Glomerular endothelial cell (primary cell): ENCODE measurements at places on chromosomes 5 and 9. TPM values are rescaled to one million over a fixed set of nuclear protein-coding genes. Genes with fewer than 3 reads are reported as not detected.

DNA sequence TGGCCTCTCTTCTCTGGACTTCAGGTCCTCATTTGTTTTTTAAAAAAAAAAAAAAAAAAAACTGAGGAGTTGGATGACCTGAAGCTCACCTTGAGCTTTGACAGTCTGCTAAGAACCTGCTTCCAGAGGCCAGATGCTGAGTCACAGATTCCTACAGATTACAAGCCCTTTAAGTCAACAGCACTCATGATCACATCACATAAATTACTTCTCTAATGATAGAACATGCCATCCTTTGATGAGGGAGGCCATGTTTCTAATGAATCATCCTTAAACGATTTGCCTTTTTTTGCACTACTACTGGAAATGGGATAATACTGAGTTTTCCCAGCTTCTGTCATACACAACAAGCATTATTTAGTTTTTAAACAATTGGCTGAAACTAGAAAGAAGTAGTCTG lies 34.2 kb upstream of the MYOT start:
- DNase-seq: no peak

DNA sequence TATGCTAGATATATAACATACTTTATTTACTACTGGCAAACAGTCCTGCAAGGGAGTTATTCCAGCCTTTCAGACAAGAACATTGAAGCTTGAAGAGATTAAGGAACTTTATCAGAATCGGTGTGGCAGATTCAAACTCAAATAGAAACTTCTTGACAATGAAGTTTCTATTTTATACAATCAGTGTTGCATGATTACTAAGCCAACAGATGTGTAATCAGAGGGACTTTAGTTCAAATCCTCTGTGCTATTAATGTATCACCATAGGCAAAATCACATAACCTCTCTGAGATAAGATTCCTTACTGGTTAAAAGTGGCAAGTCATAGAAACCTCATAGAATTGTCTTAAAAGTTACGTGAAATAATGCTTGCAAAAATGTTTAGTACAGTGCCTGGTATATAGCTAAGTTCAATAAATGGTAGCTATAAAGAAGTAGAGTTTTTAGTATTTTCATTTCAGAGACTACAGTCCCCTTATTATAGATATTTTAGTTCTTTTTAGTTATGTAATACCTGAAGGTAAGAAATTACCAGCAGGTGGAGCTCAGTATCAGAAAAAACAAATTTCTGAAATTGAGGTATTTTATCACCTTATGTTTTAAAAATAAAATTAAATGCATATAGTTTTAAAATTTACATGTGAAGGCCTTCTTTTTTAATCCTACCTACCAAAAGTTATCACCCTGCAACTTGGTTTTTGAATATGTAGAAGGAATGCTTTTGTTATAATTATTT lies 172.1 kb downstream of the FER start:
- no peak for DNase-seq

- no peak for DNase-seq
These were observed 63.3 kb downstream of the TMEM38B start for GRCh38 chr9:105757496-105758251.

- no peak for DNase-seq
These were observed 160.6 kb downstream of the PJA2 start for GRCh38 chr5:109249126-109249525.

GRCh38 chr5:175598774-175599173 lies 59.1 kb upstream of the HRH2 start:
- DNase-seq: no peak

GRCh38 chr9:72322259-72322658 lies 42.7 kb downstream of the ZFAND5 start:
- no peak for DNase-seq

DNA sequence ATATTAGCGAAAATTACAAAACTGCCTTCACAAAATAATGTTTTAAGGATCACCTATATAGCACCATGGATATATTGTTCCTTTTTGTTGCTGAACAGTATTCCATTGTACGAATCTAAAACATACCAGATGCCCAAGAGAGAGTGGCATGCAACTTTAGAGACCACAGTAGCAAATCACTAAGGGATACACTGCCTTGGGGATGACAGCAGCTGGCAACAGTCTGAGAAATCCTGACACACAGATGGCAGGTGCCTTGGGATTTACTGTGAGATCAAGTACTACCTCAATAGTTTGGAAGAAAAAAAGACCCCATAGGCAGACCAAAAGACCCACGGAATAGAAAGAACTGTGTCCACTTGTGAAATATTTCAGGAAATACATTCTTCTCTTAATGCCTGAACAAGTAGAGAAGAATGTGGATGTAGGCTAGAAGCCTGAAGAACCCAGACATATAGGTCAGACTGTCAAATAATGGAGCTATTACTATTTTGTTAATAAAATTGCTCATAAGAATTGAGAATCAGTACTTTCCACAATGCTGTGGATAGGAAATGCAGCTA lies 53.4 kb downstream of the PLPP1 start:
- no peak for DNase-seq

GRCh38 chr9:77729177-77729576 lies 81.1 kb upstream of the GNA14 start:
- no peak for DNase-seq

- DNase-seq: no peak
These were observed 933.4 kb downstream of the PTPRD start for GRCh38 chr9:9679433-9679832.

DNA sequence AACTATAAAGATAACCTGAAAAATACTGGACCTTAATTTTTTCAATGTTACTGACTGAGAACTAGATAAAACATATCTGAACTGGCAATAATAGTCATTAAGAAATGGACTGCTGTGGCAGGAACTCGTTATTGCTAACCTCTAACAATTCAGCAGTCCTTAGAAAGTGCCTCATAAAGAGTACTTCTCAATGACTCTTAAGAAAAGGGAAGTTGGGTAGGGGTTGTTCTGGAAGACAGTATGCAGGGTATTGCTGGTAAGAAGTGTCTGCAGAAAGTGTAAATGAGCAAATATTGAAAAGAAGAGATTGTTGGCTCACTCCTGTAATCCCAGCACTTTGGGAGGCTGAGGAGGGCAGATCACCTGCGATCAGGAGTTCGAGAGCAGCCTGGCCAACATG lies 27.9 kb downstream of the FOXD1 start:
- DNase-seq: no peak

DNA sequence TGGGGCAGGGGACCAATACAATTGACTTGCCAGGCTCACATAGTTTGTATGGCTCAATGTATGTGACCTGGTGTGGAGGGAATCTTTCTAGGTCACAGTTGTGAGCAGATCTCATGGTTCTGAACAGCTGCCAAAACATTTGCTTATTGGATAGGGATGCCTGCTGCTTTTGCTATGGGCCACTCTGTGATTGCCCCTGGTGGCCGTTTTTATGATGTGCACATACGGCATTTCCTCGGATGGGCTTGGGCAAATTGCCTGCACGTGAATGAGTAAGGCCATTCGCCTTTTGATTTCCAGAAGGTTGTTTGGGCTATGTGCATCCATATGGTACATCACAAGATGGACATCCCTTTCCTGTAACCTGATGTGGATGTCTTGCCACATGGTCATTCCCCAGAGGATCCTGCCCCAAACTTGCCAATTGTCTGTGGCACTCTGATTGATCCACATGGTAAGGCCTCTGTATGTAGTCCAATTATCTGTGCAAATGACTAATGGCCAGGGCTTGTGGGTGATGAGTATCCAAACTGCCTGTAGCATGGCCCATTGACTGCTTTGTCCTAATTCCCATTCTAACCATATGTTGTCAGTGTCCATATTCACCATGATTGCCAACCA lies 10.7 kb upstream of the SLC22A4 start:
- no peak for DNase-seq

- no peak for DNase-seq
These were observed 891.3 kb downstream of the TLE1 start for GRCh38 chr9:80797831-80798688.

- no peak for DNase-seq
These were observed 18.7 kb downstream of the GIN1 start for GRCh38 chr5:103101079-103101750.

DNA sequence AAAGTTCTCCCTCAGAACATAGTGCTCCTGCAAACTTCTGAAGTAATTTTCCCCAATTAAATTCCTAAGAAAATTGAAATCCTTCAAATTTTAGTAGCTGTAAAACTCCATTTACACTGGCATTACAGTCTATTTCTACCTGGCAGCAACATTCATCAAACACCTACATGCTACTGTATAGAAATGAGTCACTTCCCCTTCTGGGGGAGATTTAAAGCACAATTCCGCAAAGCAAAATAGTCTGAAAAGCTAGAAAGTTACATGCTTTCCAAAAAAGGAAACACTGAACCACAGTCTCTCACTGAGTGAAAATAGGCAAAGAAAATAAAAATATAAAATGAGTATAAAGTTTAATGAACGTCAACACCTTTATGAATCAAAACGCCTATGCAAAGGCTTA lies 43.3 kb downstream of the MCTP1 start:
- DNase-seq: no peak

- DNase-seq: peak; percentile 79
These were observed 26.2 kb upstream of the ACOT12 start for GRCh38 chr5:81420039-81420667.

- DNase-seq: no peak
These were observed 92.2 kb upstream of the CKMT2 start for GRCh38 chr5:81140943-81141342.

DNA sequence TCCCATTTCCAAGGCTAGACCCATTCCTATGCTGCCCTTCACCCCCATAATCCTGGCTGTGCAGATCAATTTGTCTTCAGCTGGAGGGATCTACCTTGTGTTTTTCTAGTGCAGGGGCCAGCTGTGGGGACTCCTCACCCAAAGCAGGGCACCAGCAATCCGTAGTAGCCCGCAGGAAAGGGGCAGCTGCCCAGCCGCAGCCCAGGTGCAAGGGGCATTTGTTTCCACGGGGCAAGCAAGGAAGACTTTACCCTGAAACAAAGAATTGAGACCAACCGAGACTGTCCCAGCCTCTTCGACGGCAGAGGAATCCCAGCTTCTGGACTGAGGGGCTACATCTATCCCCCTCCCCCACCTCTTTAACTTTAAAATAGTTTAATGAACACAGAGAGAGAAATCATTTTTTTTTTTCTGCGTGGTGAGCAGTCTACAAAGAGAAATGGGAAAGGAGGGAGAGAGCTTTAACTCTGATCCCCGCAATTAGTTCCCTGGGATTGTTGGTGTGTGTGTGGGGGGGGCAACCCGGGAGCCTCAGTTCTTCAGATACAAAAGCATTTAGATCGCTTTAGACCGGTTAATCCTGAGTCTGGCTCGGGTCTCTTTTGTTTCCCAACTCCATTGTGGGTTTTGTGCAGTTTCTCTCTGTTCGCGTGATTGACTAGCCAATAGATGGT lies 10.6 kb upstream of the LHX2 start:
- DNase-seq: no peak

- DNase-seq: no peak
These were observed 14.3 kb upstream of the JADE2 start for GRCh38 chr5:134510970-134511795.

- DNase-seq: no peak
These were observed 1235.6 kb downstream of the EFNA5 start for GRCh38 chr5:106435185-106435584.

- no peak for DNase-seq
These were observed 76.3 kb downstream of the SCAI start for GRCh38 chr9:125066839-125067619.

- DNase-seq: no peak
These were observed 1.6 kb upstream of the GADD45G start for GRCh38 chr9:89602978-89603766.

DNA sequence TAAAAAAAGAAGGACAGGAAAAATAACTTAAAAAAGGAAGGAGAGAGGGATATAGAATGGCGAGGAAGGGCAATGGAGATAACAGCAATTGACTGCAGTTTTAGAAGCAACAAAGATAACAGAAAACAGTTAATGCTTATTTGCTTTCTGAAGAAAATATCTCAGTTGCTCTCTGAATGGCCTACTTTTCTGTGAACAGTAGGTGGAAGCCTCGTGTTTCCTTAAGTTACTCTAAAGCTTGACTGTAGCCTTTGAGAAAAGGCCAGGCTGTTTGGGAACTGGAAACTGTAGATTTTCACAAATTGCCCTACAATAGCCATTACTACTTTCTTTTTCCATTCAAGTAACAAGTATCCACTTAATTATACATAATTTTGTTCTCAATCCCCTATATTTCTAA lies 404.5 kb downstream of the YTHDC2 start:
- DNase-seq: no peak

- no peak for DNase-seq
These were observed 57.6 kb downstream of the KIF24 start for GRCh38 chr9:34271265-34272006.

DNA sequence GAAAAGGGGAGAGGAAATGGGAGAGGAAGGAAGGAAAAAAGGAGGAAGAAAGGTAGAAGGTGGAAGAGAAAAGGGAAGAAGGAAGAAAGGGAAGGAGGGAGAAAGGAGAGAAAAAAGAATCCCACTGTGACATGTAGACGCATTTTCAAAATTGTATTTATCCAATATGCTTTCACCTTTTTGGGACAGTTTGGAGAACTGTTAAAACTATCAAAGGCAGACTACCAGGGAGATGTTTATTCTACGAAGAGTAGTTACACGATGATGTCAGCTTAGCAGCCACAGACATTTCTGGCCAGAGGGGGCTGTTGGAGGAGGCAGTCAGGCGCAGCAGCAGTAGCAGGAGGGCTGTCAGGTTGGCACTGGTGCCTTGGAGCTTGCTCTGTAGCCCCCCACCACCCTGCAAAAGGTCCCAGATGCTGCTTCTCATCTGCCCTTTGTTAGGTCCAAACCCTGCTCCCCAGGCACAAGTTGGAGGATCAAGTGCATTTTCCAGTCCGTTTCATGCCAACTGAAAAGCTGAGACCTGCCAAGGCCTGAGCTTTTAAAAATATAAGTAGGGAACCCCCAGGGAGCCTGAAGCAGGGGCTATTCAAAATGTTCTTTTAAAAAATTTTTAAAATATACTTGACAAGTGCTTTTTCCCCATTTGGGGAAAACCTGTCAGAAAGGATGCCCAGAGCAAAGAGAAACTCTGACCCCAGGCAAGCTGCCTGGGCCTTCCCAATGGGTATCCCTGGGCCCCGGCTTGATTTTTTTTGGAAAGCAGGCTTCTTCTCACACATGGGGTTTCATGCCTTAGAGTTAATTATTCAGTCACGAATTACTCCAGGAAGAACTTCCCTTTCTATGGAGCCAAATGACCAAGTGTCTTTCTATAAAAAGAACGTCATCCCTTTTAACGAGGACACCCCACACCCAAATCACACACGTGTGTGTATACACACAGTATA lies 203.3 kb downstream of the SLIT3 start:
- no peak for DNase-seq

Gene RAD17
- total RNA-seq: 13.5 and 15.6 TPM in 2 replicates

Gene MTAP
- 28.2 and 31.6 TPM in 2 replicates for total RNA-seq

Gene PCDHGB2
- 3.8 and 4.7 TPM in 2 replicates for total RNA-seq

Gene KCNN2
- 7.5 and 8.0 TPM in 2 replicates for total RNA-seq

Gene C9orf50
- not detected in 2 replicates for total RNA-seq

Gene IL3
- not detected in 2 replicates for total RNA-seq

Gene MLANA
- not detected in 2 replicates for total RNA-seq

Gene GALNT12
- total RNA-seq: 0.99 and 2.6 TPM in 2 replicates

Gene BNC2
- 16.1 and 19.0 TPM in 2 replicates for total RNA-seq

Gene PCDHGA9
- total RNA-seq: 3.3 and 4.5 TPM in 2 replicates

Gene FAM78A
- total RNA-seq: 8.2 and 25.2 TPM in 2 replicates

Gene CARTPT
- total RNA-seq: not detected in 2 replicates

Gene OTULIN
- 12.8 and 53.7 TPM in 2 replicates for total RNA-seq

Gene ARHGEF37
- total RNA-seq: 4.6 and 8.5 TPM in 2 replicates

Gene OLFM1
- total RNA-seq: 0.19 and 0.58 TPM in 2 replicates

Gene ARHGEF28
- 83.0 and 143 TPM in 2 replicates for total RNA-seq

Gene SLC25A2
- total RNA-seq: 0.76 TPM in 1 of 2 replicates, not detected in the other

Gene NDST1
- 335 and 423 TPM in 2 replicates for total RNA-seq
